ENCODE measurements at places on chromosomes 12 and 14.

DNA sequence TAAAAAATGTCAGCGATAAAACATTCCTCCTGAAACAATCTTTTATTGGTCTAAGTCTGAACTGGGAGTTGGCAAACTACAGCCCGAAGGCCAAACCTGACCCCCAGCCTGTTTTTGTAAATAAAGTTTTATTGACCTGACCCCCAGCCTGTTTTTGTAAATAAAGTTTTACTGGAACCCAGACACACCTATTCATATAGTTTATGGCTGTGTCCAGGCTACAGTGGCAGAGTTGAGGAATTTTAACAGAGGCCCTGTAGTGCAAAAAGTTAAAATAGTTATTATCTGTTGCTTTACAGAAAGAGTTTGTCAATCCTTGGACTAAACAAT is 12.1 kb upstream of the SCARB1 start:
- H3K4me1 ChIP-seq, result no peaks in the 10 kb centered on the region
- no peaks in the 10 kb centered on the region for H3K36me3 ChIP-seq
- DNase-seq, result no peak
- H3K4me3 ChIP-seq, result no peak overlapping the region

- no peak overlapping the region for H3K4me3 ChIP-seq
- DNase-seq, result no peak
- peaks cover 27% of the 10 kb centered on the region for H3K4me1 ChIP-seq
Observed at GRCh38 chr12:58773986-58774385, 146.3 kb downstream of the LRIG3 start.

DNA sequence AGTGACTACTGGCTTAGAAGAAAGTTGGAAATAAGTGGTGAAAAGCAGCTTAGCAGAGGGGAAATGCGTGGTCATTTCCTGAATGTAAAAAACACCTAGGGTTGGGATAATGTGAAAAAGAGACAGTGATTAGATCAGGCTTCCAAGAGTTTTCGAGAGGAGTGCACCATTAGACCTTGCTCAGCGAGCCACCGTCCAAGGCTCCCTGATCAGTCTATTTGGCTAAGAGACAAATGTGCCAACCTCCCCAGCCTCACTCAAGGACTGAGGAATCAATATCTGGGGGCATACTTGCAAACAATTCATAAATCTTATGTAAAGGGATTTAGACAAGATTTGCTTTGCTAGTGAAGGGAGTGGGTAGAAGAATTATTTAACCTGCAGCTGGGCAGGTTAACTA is 594.5 kb downstream of the NRXN3 start:
- no peak overlapping the region for H3K4me3 ChIP-seq
- H3K36me3 ChIP-seq, result no peaks in the 10 kb centered on the region
- peaks cover 12% of the 10 kb centered on the region for H3K4me1 ChIP-seq
- H3K27ac ChIP-seq, result peak overlapping the region; percentile 24
- DNase-seq, result peak; percentile 6

DNA sequence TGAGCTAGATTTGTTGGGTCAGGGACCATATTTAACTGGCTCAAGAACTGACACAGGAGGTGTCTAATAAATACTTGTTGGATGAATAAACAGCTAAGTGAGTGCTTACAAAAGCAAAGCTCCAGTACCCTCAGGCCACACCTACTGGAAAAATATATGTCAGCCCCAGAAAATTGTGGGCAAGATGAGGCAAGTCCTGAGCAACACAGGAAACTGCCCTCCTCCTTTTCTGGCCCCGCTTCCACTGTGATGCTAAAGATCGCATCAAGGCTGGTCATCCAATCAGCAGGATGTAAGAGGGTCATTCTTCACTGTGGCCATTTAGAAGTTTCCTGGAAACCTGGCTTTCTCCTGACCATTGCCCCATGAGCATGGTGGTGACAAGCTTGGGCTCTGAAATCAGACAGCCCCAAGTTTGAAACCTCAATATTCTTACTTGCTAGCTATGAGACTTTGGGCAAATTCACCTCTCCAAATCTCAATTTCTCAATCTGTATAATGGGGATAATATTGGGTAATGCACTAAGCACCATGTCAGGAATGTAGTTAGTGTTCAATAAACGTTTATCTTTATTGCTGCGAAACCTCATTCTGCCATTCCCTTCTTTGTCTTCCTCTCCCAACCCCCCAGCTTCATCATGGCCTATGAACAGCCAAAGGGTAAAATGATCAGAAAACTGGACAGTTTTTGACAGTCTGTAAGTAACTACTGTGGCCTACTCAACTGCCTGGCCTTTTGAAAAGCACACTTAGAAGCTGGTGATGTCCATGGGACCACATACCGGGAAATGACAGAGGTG is 139.3 kb upstream of the PZP start:
- no peak overlapping the region for H3K27ac ChIP-seq
- H3K4me3 ChIP-seq, result no peak overlapping the region
- H3K27me3 ChIP-seq, result no peaks in the 10 kb centered on the region

DNA sequence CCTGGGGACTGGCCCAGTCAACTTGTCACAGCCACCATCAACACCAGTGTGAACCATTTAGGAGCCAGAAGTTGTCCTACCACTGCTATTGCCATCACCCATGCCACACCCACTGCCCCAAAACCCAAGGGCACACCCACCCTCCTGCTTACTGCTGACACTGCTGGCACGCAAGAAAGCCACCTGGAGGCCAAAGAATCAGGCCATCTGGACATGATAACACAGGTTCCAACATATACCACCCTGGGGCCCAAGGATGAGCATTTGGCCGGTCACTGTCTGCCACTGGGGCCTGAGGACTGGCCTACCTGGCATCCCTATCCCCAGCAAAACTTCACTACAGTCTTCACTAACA is 181.6 kb downstream of the MYRFL start:
- no peaks in the 10 kb centered on the region for H3K4me1 ChIP-seq
- no peak overlapping the region for H3K27ac ChIP-seq
- H3K27me3 ChIP-seq, result no peaks in the 10 kb centered on the region
- no peak for DNase-seq
- no peak overlapping the region for H3K4me3 ChIP-seq
- H3K36me3 ChIP-seq, result no peaks in the 10 kb centered on the region

GRCh38 chr14:58994130-58994529 is 194.3 kb upstream of the DAAM1 start:
- H3K36me3 ChIP-seq, result no peaks in the 10 kb centered on the region
- H3K27me3 ChIP-seq, result no peaks in the 10 kb centered on the region
- H3K4me1 ChIP-seq, result no peaks in the 10 kb centered on the region
- no peak overlapping the region for H3K4me3 ChIP-seq
- no peak for DNase-seq
- H3K27ac ChIP-seq, result no peak overlapping the region

DNA sequence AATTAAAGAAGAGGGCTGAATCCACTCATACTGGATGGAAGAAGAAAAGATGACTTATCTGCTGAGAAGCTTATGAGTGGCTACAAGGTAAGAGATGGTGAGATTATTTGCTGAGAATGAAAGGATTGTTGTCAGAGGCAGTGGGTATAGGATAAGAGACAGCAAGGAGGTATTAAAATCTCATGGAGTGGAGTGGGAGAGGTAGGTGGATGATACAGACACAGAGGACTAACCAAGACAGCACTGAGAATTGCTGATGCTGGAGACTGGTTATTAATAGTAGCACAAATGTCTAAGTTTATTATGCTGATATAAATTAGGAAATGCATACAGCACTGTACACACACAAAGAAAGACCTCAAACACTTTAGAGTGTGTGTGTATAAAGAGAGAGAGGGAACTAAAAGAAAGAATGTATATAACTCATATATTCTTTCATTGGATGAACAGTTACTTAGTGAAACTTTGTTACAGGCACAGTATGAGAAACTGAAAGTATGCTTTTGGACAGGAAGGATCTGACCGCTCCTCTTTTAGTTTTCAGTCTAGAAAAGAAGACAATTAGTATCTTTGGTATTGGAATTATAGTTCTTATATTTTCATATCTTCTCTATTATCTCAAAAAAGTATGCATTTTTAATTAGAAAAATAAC is 543.1 kb downstream of the LRFN5 start:
- H3K36me3 ChIP-seq, result no peaks in the 10 kb centered on the region
- DNase-seq, result no peak
- no peak overlapping the region for H3K4me3 ChIP-seq
- no peaks in the 10 kb centered on the region for H3K4me1 ChIP-seq
- no peak overlapping the region for H3K27ac ChIP-seq

- no peak overlapping the region for H3K27ac ChIP-seq
- H3K4me3 ChIP-seq, result no peak overlapping the region
- H3K4me1 ChIP-seq, result peaks cover 29% of the 10 kb centered on the region
- no peaks in the 10 kb centered on the region for H3K27me3 ChIP-seq
- H3K36me3 ChIP-seq, result no peaks in the 10 kb centered on the region
Observed at GRCh38 chr12:108840605-108841332, 16.6 kb downstream of the SSH1 start.

DNA sequence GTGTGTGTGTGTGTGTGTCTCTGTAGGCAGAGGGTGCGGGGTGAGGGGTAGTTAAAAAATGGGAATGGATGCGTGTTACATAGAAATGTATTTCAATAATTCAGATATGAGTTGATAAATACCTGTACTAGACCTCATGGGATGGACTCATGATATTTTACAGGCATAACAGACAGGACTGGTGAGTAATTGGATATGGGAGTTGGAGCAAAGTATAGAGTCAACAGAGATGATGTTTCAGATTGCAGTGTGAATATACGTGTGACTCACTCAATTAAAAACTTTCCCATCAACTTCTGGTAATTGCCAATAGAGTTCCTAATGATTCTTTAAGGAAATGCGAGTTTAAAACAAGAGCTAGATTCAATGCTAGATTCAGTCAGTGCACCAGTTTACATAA is 711.9 kb downstream of the C12orf50 start:
- no peaks in the 10 kb centered on the region for H3K27me3 ChIP-seq
- H3K36me3 ChIP-seq, result no peaks in the 10 kb centered on the region
- H3K27ac ChIP-seq, result no peak overlapping the region
- H3K4me1 ChIP-seq, result no peaks in the 10 kb centered on the region
- H3K4me3 ChIP-seq, result no peak overlapping the region

DNA sequence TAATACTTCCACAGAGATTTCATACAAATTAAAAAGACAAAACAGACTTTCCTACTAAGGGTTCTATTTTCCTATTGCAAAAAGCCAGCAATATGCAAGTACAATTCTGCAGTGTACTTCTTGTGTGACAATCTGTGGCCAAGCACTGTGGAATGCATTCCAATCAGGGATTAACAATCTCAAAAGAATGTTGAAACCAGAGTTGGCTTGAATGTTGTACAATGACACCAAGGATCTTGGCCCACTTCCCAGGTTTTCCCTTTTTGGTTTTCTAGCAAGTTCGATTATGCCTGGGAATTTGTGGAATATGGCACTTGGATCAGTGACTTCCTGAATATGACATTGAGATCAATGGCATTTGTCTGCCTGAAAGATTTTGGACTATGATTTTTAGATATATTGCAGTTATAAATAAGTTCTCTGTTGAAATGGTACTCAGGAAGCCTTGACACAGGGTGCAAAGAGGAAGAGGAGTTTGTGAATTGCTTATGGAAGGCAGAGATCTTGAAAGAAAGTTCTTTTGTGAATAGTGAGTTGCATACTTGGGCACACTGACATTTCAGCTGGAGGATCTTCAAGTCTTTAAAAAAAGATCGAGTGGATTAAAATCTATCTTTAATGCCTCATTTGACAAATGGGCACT is 81.4 kb upstream of the FERMT2 start:
- peak overlapping the region; percentile 38 for H3K27ac ChIP-seq
- no peak overlapping the region for H3K4me3 ChIP-seq
- H3K36me3 ChIP-seq, result no peaks in the 10 kb centered on the region
- H3K4me1 ChIP-seq, result peaks cover 16% of the 10 kb centered on the region

GRCh38 chr14:32697114-32697513 is 241.6 kb upstream of the NPAS3 start:
- no peak overlapping the region for H3K27ac ChIP-seq
- no peaks in the 10 kb centered on the region for H3K36me3 ChIP-seq
- no peak overlapping the region for H3K4me3 ChIP-seq
- H3K4me1 ChIP-seq, result no peaks in the 10 kb centered on the region
- DNase-seq, result no peak
- no peaks in the 10 kb centered on the region for H3K27me3 ChIP-seq

Measured in body of pancreas (tissue), 4 donors.